ENCODE measurements at places on chromosomes 11 and 22.

GRCh38 chr11:70751142-70751734, 352.9 kb downstream of the CTTN start:
- no peak for DNase-seq

GRCh38 chr22:35458547-35459422, 58.8 kb downstream of the MCM5 start:
- no peak for DNase-seq

GRCh38 chr11:69889400-69890318, 70.4 kb upstream of the FGF3 start:
- no peak for DNase-seq

- no peak for DNase-seq
Observed at GRCh38 chr11:87256694-87257340, 219.1 kb downstream of the TMEM135 start.

DNA sequence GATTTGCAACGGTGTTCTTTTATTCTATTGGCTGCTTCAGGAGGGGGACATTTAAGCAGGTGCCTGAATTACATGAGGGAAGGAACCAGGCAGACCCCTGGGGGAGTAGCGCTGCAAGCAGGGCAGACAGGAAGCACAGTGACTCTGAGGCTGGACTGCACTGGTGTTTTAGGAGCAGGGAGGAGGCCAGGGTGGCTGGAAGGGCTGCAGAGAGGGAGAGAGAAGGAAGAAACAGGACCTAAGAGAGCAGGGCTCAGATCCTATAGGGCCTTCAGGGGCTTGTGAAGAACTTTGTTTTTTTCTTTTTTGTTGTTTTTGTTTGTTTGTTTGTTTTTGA, 62.5 kb upstream of the SORL1-AS1 start:
- no peak for DNase-seq

GRCh38 chr11:113334183-113334582, 19.8 kb downstream of the TTC12 start:
- DNase-seq = no peak

GRCh38 chr11:130389335-130389935, 39.0 kb downstream of the ADAMTS8 start:
- no peak for DNase-seq

- no peak for DNase-seq
Observed at GRCh38 chr11:46264976-46265375, 12.5 kb upstream of the CREB3L1 start.
